ENCODE measurements at places on chromosomes 5 and 9.

- DNase-seq: no peak
Observed at GRCh38 chr5:10393491-10393890, 40.0 kb downstream of the MARCHF6 start.

DNA sequence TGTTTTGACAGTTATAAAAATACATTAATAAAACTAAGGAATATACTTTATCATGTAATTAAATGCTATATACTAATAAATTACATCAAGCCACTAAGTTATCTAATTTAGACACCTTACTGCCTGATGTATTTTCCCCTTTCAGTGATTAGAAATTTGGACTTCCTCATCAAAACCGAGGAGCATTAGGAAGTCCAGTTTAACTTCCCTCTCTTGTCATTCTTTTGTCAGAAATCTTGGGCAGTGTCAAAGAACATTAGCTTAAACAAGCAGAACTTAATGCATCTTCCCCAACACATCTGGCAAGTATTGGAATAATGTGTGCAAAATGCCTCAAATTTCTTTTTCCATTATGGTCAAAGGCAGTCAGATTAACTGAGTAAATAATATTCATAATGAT, 81.6 kb downstream of the PLPP1 start:
- DNase-seq: no peak

DNA sequence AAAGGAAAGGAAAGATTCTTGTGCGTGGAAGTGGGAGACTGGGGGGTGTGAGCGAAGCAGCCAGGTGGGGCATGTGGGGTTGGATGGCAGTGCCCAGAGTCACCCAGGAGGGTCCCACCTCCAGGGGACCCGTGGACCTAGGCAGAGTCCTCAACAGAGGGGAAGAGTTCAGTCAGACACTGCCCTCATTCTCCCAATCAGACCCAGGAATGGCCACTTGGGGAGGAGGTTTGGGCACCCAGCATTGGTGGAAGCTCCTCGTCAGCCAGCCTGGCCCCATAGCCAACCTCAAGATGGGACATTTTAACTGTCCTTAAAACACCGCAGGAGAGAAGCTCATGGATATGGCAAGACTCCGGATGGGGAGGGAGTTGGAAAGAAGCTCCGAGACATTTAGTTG, 21.9 kb upstream of the LAMC3 start:
- no peak for DNase-seq

- no peak for DNase-seq
Observed at GRCh38 chr5:170319301-170319700, 21.7 kb upstream of the LCP2 start.

DNA sequence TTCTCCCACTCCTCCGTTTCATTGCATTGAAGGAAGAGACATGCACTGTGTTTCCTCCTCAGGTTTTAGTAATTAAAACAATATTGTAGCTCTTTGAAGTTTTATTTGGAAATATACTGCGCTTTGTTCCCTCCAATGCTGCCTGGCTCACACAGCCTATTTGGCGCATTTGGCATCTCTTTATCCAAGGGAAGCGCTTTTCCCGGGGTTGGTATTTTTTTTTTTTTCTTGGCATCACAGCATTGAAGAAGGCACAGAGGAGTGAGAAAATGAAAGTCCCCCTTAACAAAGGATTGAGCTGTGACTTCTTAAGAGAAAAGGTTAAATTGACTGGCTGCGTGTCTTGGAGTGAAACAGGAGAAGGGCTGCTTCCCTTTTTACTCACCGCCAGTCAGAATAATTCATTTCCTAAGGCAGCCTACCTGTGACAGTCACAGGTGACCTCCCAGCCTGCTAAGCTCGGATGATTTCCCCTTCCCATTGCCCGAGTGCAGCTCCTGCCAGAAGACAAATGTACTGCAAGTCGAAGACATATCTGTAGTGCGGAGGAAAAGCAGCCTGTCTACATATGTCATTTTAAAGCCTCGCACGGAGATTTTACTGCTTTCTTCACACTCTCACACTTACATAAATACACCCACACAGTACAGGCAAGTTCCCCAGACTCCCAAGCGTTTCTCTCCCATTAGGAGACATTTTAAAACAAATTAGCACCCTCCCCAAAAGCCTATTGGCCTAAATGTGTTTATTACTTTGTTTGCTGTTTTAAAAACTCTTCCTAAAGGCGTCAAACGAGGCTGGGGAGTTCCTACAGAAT, 665.5 kb upstream of the ZNF608 start:
- no peak for DNase-seq

- DNase-seq: no peak
Observed at GRCh38 chr5:58016358-58016757, 443.5 kb downstream of the PLK2 start.

DNA sequence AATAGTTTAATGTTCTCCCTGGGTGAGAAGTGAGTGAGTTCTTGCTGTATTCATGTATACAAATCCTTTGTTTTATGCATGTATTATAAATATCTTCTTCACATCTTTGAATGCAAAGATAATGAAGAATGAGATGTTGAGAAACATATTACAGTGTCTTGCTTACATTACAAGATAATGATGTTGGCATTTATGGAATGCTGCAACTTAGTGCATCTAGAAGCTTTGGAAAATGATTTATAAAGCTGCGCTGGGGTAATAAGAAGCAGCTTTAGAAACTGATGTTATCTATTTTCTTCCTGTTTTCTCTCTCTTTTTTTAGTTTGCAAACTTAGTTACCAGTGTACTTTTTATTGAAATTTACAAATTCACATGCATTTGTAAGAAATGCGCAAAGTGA, 673.4 kb downstream of the KCTD16 start:
- no peak for DNase-seq

DNA sequence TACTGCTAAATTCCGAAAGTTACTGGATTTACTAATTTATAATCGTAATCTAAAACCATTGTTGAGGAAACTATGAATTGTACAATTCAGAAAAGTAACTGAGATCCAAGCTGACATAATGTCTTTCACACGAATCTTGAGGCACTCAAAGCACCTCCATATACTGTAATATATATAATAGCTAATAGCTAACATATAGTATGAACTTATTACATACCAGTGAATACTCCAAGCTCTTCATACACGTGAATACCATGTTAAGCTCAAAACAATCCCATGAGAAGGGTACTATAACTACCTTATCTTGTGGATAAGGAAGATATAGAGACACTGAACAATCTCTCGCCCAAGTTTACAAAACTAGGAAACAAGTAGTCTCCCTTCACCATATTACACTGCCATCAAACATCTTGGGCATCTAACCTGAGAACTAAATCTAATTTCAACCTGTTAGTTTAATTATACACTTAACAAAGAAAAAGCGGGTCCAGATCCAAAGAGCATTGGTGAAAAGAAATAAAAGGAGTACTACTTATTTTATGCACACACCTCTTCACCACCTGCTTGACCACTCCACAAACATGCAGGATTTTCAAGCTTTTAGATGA, 1.0 kb downstream of the NUDCD2 start:
- no peak for DNase-seq

- no peak for DNase-seq
Observed at GRCh38 chr5:138349852-138350562, 2.5 kb upstream of the KDM3B start.

DNA sequence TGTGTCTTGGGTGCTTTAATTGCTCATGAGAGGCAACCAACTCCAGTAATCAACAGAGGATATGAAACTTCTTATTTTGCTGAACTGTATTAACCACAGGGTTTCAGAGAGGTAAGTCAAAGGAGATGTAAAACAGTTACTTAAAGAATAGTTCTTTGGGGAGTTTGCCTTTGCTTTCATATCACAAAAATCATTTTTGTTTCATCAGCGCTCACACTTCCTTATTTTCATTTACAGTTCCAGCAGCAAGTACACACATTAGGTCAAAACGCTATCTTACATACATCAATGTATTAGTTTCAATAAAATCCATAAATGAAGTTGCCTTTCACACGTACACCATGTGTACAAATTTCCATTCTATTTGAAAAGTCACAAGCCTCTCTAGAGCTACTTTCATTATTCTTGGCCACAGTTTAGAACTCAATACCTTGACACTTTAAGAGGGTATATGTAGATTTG, 50.1 kb downstream of the ST8SIA4 start:
- no peak for DNase-seq

GRCh38 chr5:110477911-110478310, 248.6 kb downstream of the TMEM232 start:
- no peak for DNase-seq

DNA sequence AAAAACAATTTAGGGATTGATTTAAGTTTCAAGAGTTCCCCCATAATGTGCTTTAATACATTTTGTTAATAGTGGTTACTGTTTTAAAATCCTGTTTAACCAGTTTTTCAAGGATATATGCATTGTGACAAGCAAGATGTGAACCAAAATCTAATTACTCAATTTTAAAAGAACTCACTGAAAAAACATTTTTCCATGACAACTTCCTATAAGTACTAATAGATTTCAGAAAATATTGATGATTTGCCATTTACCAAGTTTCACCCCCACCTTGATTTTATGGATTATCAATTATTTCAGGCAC, 4.9 kb upstream of the DNAJC21 start:
- DNase-seq: no peak

- no peak for DNase-seq
Observed at GRCh38 chr9:92942688-92943616, 4.4 kb upstream of the FGD3 start.

DNA sequence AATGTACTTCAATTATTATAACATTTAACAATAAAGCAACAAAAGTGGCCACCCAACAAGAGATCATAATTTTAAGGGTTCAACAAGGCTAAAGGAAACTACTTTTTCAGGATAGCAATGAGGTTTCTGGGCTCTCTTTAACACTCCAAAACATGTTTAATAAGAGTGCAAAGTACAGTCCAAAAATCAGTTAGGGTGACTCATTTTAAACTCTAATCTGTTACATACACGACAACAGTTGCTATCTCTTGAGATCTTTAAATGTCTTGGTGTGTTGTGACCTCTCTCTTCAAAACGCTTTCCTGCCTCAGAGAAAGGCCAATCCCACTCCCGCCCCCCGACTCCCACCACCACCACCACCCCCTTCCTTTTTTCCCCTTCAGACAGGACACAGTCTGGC, 11.5 kb downstream of the NFIB start:
- no peak for DNase-seq

Measured in activated T-helper 9 cell treated with anti-CD3 and anti-CD28 coated beads, Interleukin-2, amount 50 U/mL, for 16 hours (primary cell).